ENCODE measurements at places on chromosomes 16 and 17.

GRCh38 chr16:30902029-30902972, 5.9 kb downstream of the CTF1 start:
- no peak for DNase-seq

DNA sequence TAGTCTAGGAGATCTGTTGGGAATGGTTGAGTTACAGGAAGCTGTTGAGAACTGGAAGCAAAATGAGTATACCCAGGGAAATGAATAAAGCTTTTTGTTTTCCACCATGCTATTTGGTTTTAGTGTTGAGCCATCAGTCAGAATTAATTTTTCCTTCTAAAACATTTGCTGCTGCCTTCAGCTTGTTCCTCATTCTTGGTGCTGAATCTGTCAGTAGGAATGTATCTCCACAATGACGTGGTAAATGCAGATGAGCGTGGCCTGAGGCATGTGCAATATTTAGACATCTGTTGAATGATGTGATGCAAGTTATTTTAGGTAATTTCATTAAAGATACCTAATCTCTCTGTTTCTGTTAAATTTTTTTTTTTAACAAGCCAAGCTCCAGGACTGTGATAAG, 10.9 kb downstream of the HAPSTR1 start:
- peak; percentile 81 for DNase-seq

DNA sequence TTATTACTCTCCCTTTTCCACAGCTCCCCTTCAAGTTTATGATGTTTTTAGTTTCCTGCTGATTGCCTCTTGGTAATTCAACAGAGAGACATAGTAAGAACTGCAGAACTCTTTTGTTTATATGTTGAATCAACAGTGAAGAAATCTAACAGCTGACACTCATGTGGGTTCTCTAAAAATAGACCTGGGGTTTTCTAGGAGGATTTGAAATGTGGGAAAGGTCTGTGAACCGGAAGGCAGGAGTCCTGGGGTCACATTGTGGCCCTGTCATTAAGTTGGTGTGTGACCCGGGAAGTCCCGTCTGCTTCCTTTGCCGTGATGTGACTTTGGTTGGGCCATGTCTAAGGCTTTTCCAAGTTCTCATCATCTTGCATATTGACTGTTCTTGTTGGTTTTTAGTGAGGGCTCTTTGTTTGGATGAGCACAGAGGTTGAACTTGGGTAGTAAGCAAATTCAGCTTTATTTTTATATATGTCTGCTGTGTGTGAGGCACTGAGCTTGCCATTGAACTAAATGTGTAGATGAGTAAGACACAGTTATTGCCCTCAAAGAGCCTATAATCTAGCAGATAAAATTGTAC, 48.5 kb upstream of the HS3ST3A1 start:
- no peak for DNase-seq

- DNase-seq = no peak
Measured at GRCh38 chr16:66131895-66132294, 234.6 kb upstream of the CDH5 start.

DNA sequence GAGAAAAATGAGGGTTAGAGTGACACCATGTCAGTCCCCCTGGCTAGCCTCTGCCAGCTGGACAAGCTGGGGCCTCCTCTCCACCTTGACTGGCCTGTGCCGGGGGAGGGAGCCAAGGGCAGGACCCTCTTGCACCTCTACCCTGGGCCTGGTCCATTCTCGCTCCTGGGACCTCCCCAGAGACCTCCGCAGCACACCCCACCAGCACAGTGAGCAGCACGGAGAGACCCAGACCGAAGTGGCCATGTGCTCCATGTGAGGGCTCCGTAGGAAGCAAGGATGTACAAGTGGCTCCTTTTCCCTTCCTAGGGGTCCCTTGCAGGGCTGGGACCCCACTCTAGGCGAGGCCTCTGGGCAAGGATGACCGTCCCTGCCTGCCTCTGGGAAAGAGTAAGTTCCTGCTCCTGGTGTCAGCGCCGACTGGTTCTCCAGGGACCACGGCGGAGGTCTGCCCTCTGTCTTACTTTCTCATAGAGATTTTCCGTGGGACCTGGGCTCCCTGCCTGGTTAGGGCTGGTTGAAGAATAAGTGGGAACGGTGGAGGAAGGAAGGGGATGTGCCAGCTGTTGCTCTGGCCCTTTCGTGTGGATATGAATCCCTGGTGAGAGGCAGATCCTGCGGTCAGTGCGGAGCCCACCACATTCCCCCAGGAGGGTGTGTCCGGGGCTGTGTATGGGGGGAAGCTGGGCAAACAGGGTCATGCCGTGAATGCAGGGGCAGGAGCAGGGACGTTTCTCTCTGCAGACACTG, 124.2 kb downstream of the METRNL start:
- no peak for DNase-seq

DNA sequence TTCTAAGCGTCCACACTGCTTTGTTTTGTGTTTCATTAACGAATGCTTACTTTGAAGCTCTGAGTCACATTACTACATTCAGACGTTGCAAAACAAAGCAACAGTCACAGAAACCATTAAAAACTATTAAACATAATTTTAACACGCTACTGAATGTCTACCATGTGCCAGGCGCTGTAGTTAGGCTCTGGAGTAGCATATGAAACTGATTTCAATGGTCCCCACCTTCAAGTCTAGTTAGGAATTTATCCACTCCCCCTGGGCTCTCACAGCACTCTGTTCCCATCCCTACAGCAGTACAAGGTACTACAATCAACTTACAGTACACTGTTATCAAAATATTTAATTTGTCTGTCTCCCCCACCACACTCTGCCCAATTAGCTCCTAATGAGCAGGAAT, 631 bp downstream of the UTP6 start:
- DNase-seq = no peak

Data from AG04450 (cell line).